Putamen (tissue), 1 donor: ENCODE measurements at places on chromosomes 7 and 10.

DNA sequence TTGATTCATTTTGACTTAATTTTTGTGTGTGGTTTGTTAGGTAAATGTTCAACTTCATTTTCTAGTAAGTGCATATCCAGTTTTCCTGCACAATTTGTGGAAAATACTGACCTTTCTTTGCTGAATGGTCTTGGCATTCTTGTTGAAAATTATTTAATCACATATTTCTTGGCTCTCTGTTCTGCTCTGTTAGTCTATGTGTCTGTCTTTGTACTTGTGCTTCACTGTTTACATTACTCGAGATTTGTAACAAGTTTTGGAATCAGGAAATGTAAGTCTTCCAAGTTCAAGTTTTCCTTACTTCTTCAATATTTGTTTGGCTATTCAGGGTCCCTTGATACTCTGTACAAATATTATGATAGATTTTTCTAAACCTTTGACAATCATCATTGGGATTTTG lies 838.2 kb upstream of the POM121L12 start:
- DNase-seq = no peak

DNA sequence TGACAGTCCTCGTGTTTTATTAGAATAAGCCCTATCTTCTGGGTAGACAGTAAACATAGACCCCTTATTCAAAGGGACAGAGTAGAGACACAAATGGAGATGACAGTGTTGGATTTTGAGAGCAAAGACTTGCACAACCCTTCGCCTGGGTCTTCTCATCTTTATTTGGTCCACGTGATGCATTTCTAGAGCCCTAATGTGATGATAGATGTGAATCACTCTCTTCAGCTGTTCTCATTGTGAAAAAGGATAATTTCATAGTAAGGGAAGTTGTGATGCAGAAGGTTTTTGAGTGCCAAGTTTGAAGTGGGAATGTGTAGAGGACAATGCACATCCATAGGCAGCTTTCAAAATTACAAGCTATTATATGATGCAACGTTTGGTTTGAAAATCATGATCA lies 86.3 kb downstream of the CREB5 start:
- DNase-seq = no peak

- peak; percentile 38 for DNase-seq
These were observed 227.4 kb downstream of the GRID1 start for GRCh38 chr10:86139066-86139657.

- no peak for DNase-seq
These were observed 28.1 kb downstream of the FAM171A1 start for GRCh38 chr10:15342970-15343369.

GRCh38 chr7:40418448-40418847 lies 283.6 kb downstream of the SUGCT start:
- no peak for DNase-seq

DNA sequence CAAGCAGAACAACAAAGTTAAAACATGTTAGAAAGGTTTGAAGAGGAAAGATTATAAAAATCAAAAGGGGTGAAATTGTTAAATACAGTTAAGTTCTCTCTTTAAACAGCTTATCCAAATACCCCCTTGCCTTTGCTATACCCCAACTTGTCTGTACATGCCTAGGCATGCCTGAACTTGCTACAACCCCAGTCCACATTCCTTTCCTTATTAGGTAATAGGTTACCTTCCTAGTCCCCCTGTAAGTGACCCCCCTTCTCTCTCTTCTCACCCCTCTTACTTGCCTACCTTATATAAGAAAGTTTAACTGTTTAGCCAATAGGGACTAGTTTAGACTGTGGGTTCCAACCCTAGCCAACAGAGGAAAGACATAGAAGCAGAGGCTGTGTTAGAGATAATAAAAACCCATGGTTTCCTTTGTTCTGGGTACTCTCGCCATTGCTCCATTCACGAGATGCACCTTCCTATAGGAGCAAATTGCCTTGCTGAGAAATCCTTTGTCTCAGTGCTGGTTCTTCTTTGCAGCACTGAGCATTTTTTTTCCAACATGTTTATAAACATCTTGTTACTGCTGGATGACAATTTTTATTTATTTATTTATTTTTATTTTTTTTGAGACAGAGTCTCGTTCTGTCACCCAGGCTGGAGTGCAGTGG lies 282.2 kb upstream of the GALNT17 start:
- no peak for DNase-seq

GRCh38 chr7:16417906-16418305 lies 3.4 kb downstream of the CRPPA start:
- no peak for DNase-seq

GRCh38 chr7:25288556-25289307 lies 60.4 kb upstream of the NPVF start:
- peak; percentile 63 for DNase-seq

DNA sequence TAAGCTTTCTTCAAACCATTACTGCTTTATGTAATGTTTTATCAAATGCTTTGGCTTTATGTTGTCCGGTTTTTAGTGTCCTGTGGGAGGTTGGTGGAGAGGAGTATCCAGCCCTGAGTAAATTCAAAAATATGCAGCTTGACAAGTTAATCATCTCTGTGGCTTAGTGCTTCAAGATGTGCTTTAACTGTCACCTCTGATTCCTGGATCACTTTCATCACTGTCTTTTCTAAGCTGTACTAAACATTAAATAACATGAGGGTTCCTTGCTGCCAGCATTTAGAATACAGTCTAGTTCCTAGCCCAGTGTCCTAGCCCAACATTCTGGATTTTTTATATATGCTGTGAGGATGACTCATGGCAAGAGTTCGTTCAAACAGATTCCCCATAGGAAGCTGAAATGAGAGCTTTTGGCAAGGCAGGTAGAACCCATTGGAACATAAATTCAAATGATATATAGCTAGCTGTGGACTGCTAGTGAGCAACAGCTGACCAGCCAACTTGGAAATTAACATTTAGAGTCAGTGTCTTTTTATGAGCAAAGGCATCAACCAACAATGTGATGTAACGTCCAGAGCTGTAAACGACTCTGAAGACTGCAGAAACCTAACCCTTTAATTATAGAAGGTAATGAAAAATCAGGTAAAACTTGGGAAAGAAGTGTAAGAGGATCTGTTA lies 80.6 kb upstream of the OIT3 start:
- DNase-seq = no peak

DNA sequence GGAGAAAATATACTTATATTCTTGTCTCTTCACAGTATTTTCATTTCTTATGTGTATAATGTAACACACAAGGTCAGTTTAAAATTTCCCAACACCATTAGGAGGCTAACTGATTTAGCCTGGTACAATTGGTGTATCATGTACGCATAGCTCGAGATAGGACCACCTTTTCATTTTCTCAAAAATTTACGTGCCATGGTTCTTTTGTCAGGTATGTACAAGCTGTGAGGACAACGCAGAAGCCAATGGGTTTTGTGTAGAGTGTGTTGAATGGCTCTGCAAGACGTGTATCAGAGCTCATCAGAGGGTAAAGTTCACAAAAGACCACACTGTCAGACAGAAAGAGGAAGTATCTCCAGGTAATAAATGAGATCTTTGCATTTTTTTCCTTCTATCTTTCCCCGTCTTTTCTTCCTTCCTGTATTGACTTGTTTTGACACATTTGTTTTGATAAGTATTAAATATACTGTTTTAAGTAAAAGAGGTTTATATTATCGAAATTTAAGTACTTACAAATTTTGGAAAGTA lies 55.0 kb downstream of the TRIM24 start:
- no peak for DNase-seq

- DNase-seq = no peak
These were observed 172.0 kb downstream of the BAMBI start for GRCh38 chr10:28849309-28849708.

DNA sequence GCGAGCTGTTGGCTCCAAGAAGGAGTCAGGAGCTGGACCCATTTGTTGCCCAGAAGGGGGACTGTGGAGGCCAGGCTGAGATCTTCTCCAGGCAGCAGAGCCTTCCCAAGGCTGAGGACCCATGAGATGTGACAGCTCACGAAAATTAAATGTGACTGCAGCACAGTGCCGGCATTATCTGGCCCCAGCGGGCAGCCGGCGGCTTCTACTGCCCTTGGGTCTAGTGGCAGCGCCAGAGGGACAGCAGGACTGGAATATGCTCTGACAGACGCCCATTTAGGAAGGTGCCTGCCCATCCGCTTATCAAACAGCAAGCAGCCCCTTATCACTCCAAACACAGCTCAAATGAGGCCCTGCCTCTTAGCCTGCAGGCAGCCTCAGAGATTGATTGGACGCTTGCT lies 122.9 kb upstream of the LYZL2 start:
- DNase-seq = no peak

DNA sequence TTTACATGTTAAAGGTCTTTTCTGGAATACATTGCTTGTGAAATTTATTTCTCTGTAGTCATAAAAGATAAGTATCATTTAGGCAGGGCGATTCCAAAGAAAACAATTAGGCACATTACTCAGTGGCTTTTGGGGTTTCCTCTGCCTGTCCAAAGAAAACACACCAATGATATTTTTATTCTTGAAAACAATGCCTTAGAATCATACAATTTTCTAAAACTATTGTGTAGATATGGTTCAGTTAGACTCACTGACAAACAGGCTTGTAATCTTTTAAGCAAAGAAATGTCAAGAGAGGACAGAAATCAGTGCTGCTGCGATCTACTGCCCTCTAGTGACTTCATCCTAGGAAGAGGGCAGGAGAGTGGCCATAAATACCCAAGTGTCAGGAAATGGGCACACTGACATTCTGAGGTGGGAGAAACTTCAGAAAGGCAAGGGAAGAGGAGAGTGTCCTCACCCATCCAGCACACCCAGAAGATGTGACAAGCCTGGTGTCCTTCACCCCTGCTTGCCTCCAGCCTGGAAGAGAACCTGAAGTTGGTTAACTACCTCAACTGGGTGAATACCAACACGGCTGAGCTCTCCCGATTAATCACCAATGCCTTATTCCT lies 120.5 kb downstream of the GALNT11 start:
- peak; percentile 28 for DNase-seq

- no peak for DNase-seq
These were observed 55.5 kb downstream of the ZNF783 start for GRCh38 chr7:149317496-149317895.

DNA sequence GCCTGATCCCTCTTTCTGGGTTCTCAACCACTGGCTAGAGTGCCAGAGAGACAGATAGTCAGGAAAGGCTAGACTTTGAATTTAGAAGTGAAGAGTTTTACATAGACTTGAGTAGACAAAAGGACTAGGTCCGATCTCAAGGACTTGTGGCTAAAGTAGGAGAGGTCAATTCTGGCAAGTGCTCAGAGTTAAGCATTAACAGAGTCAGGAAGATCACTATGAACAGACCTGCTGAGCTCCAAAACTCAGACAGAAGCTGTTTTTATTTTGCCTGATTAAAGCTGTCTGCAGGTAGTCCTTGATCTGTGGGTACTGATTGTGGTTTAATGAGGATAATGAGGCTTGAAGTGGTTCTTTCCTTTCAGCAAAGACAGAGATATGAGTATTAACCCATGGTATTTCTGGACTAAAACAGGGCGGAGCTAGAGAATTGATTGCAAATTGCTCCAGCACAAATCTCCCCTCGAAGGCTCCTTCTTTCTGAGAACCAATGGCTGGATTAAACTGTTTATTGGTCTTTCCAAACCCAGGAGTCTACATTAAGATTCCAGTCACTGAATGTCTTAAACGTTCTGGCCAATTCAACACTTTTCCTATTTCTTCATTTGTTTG lies 423.2 kb downstream of the IPMK start:
- no peak for DNase-seq

DNA sequence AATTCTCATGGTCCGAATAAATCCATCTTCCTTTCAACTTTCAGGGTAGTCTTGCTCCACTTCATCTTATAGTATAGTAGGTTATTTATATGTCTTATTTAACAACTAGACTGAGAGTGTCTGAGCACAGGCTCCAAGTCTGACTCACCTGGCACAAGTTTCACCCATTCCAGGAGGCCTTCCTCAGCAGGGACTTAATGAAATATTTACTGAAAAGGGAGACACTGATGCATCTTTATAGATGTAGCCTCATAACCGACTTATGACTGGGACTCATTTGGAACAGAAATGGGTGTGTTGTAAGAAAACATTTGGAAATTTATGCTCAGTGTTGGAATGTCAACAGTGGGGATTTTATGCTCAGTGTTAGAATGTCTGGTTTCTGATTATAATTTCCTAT lies 59.9 kb downstream of the CH25H start:
- DNase-seq = no peak

- DNase-seq = no peak
These were observed 66.3 kb upstream of the ZRANB1 start for GRCh38 chr10:124875596-124875995.

GRCh38 chr7:141288626-141289025 lies 214.8 kb downstream of the TMEM178B start:
- no peak for DNase-seq

DNA sequence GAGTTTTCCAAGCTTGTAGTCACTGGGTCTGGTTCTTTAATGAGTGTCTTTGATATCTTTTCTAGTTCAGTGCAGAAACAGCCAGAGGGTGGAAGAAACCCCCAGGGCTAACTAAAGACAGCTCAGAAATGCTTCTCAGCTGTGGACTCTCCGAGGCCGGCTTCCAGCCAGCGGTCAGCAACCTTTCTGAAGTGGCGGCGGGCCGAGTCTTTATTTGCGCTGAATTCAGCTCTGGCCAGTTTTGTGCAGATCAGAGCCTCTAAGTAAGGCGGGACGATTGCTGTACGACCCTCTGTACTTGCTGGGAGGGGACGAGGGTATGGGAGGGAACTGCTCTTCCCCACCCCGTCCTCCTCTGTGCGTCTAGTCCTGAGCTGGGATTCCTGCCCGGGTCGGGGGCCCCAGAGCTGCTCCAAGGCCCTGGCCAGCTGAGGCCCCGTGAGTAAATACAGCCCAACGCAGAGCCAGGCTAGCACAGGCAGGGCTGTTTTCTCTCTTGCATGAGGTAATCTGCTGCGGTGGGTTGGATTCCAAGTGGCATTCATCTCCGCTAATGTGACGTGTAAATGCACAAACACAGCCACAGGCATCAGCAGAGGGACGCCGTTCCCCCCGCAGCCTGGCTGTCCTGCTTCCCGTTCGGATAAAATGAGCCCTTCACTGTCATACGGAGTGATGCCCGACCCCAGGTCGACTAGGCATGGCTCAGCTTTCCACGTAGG lies 159.8 kb downstream of the PIP4K2A start:
- peak; percentile 70 for DNase-seq

- DNase-seq = no peak
These were observed 40.3 kb upstream of the YAE1 start for GRCh38 chr7:39525926-39526325.

DNA sequence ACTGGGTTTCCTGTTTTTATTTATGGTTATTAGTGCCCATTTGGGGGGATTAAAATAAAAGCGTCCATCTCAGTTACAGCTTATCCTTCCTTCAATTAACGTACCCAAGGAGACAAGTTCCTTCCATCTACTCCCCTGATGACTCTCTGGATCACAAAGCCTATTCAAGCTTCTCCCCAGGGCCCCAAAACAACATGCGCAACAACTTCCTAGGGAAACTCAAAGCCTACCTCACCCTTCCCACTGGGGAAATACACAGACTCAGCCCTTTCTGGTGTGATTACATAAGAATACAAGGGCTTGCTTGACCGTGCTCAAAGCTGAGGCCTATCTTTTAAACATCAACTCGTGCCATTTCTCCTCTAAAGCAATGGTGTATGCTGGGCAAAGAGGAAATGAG lies 112.4 kb downstream of the CDK6 start:
- peak; percentile 37 for DNase-seq
